ENCODE measurements at places on chromosomes 13 and 19. TPM values are rescaled to one million over a fixed set of nuclear protein-coding genes. Genes with fewer than 3 reads are reported as not detected.
A peak's percentile ranks its signal among the peaks of the same experiment; 100 is the strongest.

- no peak for DNase-seq
- no peak overlapping the region for H3K4me3 ChIP-seq
- no peak overlapping the region for H3K27ac ChIP-seq
- H3K4me1 ChIP-seq = no peaks in the 10 kb centered on the region
- H3K36me3 ChIP-seq = no peaks in the 10 kb centered on the region
- no peaks in the 10 kb centered on the region for H3K27me3 ChIP-seq
These were observed 19.0 kb upstream of the ATP11A start for GRCh38 chr13:112670864-112671263.

- H3K27ac ChIP-seq = no peak overlapping the region
- H3K27me3 ChIP-seq = no peaks in the 10 kb centered on the region
- H3K4me1 ChIP-seq = no peaks in the 10 kb centered on the region
These were observed 191.0 kb downstream of the SHISA2 start for GRCh38 chr13:25860862-25861261.

- H3K4me3 ChIP-seq = peak within 1 kb of the TSS; percentile 81
- peaks cover 14% of the 10 kb centered on the region for H3K4me1 ChIP-seq
- peaks cover 2% of the 10 kb centered on the region for H3K27me3 ChIP-seq
- H3K27ac ChIP-seq = peak within 1 kb of the TSS; percentile 88
These were observed at the start of gene PSMD8 for GRCh38 chr19:38374332-38375097. Gene PSMD8, plus strand, starts transcription at chr19:38374571. Its CDS starts 31 bp downstream, at chr19:38374602.

GRCh38 chr13:67238277-67238859, 8.2 kb upstream of the PCDH9 start:
- no peak overlapping the region for H3K4me3 ChIP-seq
- no peaks in the 10 kb centered on the region for H3K36me3 ChIP-seq

DNA sequence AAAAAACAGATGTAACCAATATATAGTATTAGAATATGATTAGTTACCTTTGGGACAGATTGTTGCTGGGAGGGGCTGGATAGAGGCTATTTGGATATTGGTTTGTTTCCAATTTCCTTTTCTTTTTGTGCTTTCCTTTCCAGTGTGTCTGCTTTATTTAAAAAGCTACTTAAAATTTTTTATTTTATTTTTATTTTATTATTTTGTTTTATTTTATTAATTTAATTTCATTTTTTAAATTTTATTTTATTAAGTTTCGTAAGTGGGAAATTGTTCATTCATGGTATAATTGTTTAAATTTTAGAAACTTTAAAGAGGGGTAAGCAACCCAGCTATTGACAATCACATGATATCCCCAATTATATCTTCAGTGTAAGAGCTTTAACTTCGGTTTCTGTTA, 2077.0 kb upstream of the PCDH20 start:
- H3K36me3 ChIP-seq = no peaks in the 10 kb centered on the region
- DNase-seq = no peak
- H3K27ac ChIP-seq = no peak overlapping the region

DNA sequence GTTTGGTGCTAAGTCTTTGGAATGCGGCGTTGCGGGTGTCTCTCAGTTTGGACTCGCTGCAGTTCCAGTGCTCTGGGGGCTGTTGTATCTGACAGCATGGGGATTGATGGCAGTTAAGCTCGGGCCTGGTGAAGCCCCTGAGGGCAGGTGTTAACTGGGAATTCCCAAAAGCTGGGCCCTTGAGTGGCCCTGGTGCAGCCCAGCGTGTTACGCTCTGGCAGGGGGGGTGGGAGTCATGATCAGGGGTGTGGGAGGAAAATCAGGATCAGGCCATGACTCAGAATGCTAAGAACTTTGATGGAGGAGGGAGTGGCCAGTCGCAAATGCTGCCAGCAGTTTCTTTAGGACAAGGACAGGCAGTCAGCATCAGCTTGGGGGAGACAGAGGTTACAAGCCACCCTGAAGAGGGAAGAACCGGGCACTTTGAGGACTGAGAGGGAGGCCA, 19.6 kb downstream of the AP2A1 start:
- H3K4me3 ChIP-seq = no peak overlapping the region
- H3K27me3 ChIP-seq = no peaks in the 10 kb centered on the region
- H3K27ac ChIP-seq = no peak overlapping the region

GRCh38 chr19:3270902-3271301, 46.4 kb downstream of the CELF5 start:
- H3K36me3 ChIP-seq = no peaks in the 10 kb centered on the region
- no peak overlapping the region for H3K27ac ChIP-seq
- no peak overlapping the region for H3K4me3 ChIP-seq
- DNase-seq = no peak
- H3K4me1 ChIP-seq = peaks cover 6% of the 10 kb centered on the region

DNA sequence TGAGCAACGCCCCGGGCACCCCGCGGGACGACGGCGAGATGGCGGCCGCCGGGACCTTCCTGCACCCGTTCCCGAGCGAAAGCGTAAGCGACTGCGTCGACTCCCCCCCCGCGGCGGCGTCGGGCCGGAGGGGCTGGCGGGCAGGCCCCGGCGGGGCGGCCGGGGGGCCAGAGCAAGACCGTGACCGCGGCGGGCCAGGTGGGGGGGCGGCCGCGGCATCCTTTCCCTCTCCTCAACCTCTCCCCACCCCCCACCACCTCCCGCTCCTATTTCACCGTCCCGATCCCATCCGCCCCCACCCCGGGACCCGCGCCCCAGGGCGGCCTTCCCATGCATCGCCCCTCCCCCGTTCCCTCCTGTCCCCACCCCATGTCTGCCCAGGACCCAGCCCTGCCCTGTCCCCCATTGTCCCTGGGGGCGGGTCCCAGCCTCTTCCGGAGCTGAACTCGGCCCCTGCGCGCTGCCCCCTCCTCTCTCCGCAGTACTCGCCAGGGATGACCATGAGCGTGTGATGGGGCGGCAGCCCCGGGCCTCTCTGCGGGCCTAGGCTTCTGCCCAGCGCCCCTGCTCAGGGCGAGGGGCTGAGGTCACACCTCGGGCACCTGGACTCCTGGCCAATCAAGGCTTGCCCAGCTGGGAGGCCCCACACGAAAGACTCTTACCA, 4.1 kb downstream of the ISYNA1 start:
- no peak for DNase-seq
- no peaks in the 10 kb centered on the region for H3K27me3 ChIP-seq

GRCh38 chr13:22642088-22642487, 538.7 kb upstream of the SGCG start:
- H3K4me1 ChIP-seq = no peaks in the 10 kb centered on the region
- no peak overlapping the region for H3K27ac ChIP-seq
- H3K36me3 ChIP-seq = no peaks in the 10 kb centered on the region
- H3K4me3 ChIP-seq = no peak overlapping the region
- DNase-seq = no peak
- no peaks in the 10 kb centered on the region for H3K27me3 ChIP-seq

DNA sequence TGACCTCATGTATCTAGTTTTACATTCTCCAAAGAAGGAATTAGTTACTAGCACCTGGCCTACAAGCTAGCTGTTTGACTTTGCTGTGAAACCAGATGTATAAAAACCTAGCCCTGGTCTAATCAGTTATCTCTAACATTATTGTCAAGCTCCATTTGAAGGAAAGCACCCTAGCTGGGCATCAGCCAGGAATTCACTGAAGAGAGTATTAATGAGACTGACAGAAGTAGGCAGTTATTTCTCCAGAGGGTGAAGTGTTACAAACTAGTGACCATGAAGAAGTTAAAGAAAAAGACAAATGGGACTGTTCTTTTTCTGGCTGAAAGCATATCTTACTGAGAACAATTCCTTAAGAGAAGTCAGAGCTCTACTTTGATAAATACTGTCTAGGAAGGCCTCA, 2529.3 kb upstream of the PCDH20 start:
- no peak overlapping the region for H3K4me3 ChIP-seq
- H3K4me1 ChIP-seq = no peaks in the 10 kb centered on the region
- no peaks in the 10 kb centered on the region for H3K36me3 ChIP-seq
- no peaks in the 10 kb centered on the region for H3K27me3 ChIP-seq
- H3K27ac ChIP-seq = no peak overlapping the region

GRCh38 chr19:4692251-4693077, 22.3 kb upstream of the MYDGF start:
- DNase-seq = no peak
- no peak overlapping the region for H3K27ac ChIP-seq
- peaks cover 25% of the 10 kb centered on the region for H3K36me3 ChIP-seq
- no peak overlapping the region for H3K4me3 ChIP-seq

DNA sequence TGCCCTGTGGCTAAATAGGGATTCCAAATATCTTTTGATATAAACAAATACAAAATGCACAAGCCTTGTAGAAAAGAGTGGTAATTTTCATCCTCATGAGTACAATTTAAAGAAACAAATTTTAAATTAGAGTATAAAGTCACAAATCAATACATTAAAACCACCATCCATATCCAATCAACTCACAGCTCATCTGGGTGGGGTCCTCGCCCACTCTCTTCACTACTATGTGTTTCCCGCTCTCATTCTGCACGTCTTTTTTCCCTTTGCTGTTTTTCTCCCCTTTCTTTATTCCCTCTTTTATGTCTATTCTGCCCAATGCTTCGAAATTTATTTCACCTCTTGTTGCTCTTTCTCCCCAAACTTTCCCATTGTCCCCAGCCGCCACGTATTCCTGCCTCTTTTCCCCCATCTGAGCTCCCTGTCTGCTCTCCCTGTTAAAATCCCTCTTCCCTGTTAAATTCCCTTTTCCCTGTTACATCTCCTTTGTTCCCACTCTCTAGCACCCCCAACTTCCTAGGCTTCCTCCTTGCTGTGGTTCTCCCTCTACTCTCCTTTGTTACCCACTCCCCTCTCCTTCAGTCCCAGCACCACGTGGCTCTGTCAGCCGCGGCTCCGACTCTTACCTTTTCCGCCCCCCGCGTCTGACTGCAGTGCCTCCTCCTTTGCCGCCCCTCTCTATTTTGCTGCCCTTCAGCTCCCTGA, 1.3 kb downstream of the ZNF616 start:
- no peaks in the 10 kb centered on the region for H3K27me3 ChIP-seq
- no peaks in the 10 kb centered on the region for H3K36me3 ChIP-seq
- H3K4me3 ChIP-seq = peak overlapping the region; percentile 99
- H3K4me1 ChIP-seq = peaks cover 5% of the 10 kb centered on the region
- H3K27ac ChIP-seq = peak overlapping the region; percentile 84

The LYL1 gene
- polyA plus RNA-seq = 3.1 TPM

The ZNF850 gene
- polyA plus RNA-seq = 2.0 TPM

The TSHZ3 gene
- polyA plus RNA-seq = not detected

The RNF126 gene
- polyA plus RNA-seq = 81.9 TPM

The IRGC gene
- not detected for polyA plus RNA-seq

The CFD gene
- polyA plus RNA-seq = 0.40 TPM

The TTC9B gene
- not detected for polyA plus RNA-seq

The ZNF492 gene
- polyA plus RNA-seq = not detected

The ZSWIM4 gene
- 0.62 TPM for polyA plus RNA-seq
